Left cardiac atrium (tissue), 4 donors: ENCODE measurements at places on chromosomes 11 and 22.

GRCh38 chr11:129861702-129862522 lies 33.5 kb downstream of the NFRKB start:
- peak; percentile 54 for DNase-seq

GRCh38 chr22:28443526-28443876 lies 236.1 kb downstream of the TTC28 start:
- peak; percentile 70 for DNase-seq

DNA sequence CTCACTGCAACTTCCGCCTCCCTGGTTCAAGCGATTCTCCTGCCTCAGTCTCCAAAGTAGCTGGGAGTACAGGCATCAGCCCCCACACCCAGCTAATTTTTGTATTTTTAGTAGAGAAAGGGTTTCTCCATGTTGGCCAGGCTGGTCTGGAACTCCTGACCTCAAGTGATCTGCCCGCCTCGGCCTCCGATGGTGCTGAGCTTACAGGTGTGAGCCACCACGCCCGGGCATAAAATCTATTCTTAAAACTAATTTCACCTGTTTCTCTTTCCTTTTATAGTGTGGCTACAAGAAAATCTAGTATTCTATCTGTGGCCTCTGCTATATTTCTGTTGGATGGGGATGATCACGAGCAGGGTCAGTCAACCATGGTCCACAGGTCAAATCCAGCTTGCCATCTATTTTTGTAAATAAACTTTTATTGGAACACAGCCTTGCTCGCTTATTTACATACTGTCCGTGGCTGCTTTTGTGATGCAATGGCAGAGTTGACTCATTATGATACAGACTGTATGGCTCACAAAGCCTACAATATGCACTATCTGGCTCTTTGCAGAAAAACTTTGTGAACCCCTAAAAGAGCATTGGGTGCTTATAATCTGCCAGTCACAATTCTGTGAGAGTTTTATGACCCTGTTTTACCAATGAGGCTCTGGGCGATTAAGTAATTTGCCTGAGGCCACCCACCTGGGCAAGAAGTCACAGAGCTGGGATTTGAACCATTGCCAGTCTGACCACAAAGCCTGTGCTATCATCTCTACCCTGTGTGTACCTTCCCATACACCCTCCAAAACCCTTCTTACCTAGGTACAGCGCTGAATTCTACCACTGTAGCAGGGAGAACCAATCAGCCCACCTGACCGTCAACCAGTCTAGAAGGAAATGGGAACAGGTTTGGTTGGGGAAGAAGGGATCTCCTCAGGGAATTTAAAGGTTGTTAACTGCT lies 28.3 kb downstream of the SLC1A2 start:
- DNase-seq, result no peak

GRCh38 chr11:64449381-64450167 lies 90.6 kb downstream of the RPS6KA4 start:
- peak; percentile 64 for DNase-seq

DNA sequence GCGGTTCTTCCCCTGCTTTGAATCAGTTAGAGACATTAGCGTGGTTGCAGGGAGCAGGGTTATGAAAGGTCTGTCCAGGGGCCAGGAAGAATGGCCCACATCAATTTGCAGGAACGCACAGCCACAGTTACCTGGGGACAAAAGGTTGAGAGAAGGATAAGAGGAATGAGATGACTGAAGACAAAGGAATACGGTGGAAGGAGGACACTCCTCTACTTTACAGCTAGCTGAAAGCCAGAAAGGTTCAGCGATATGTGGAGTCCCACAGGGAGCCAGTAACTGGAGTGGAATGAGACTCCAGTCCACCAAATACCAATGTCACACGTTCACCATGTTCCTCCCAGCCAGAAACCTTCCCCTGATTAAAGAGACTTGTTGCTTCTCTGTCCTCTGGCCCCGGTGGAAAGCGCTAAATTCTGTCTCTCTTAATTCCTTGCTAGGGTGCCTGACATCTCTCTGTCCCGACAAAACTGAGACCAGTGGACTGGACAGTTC lies 10.7 kb downstream of the XNDC1N start:
- no peak for DNase-seq

GRCh38 chr11:123419731-123420452 lies 10.2 kb upstream of the GRAMD1B start:
- DNase-seq, result no peak

DNA sequence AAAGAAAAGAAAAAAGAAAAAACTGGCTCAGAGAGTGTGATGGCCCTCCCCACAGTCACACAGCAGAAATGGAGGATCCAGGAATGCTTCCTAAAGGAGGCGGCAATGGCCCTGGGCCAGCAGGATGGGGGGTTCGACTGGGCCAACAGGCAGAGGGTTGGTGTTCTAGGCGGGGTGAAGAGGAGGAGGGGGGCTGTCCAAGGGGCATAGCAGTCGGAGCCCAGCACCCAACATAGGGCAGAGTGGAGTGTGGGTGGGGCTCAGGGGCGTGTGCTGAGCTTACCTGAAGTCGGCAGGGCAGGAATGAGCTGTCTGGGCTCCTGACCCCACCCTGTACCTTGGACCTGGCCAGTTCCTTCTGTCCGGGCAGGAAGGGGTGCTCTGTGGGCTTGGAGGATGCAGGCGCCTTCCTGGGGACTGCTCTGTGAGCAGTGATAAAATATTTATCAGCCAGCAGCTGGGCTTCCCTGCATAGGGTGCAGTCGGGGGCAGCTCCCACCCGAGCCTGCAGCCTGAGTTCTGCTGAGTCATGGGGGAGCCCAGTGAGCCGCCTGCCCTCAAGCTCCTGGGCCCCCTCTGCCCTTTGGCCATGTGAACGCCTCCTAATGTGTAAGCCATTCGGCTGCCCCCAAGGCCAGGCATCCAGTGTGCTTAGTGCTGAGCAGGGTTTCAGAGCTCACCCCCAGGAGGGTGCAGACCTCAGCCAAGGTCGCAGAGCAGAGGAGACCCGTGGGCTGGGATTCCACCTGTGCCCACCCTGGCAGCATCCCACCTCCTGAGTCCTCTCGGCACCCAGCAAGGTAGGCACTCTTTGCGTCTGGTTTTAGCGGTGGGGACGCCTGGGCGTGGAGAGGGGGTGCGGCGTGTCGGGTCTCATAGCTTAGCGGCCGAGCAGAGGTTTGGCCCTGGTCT lies 25.3 kb upstream of the PRR5 start:
- DNase-seq, result peak; percentile 53

- DNase-seq, result no peak
Measured at GRCh38 chr11:60280412-60280811, at the start of gene MS4A4A. Gene MS4A4A, plus strand, starts transcription at chr11:60280666. Its CDS starts 10 bp downstream, at chr11:60280676.

DNA sequence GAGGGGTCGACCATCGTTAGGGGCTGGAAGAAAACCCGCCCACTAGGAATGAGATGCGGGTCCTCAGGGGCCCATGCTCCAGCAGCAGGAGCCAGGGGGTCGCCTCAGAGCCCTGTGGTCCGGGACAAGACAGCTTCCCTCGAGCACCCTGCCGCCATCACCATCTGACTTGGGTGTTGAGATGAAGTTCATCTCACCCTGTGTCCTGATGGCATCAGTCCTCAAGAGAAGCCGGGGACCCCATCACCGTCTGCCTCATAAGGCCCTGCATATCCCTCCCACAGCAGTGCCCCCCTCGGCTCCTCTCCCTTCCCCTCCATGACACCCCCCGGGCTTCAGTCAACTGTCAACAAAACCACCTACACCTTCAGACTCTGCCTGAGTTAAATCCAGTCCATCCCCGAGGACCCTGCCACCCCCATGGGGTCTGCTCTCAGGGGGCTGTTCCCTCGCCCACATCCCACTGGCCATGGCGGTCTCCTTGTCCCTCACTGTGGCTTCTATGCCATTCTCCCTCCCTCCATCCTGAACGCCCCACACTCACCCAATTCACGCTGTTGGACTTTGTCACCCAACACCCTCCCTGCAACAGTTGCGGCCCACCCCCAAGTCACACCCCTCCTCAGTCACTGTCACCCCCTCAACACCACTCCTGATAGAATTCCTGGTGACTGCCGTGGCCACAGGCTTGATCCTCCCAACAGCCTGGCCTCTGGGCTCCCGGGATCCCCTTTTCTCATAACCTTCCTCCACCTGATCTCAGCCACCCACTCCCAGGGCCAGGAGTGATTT lies 87.7 kb upstream of the RTL6 start:
- DNase-seq, result peak; percentile 15
